Omental fat pad (tissue), 4 donors: ENCODE measurements at places on chromosomes 12 and 14. TPM values are rescaled to one million over a fixed set of nuclear protein-coding genes. Genes with fewer than 3 reads are reported as not detected.

The TMEM179 gene
- not detected for total RNA-seq

The GAS2L3 gene
- 5.7 TPM for total RNA-seq

The PARPBP gene
- 1.2 TPM for total RNA-seq

The A2M gene
- 178 TPM for total RNA-seq

The FLVCR2 gene
- 12.1 TPM for total RNA-seq

The TDRD9 gene
- 1.6 TPM for total RNA-seq

The MUCL1 gene
- not detected for total RNA-seq

The NELL2 gene
- 21.6 TPM for total RNA-seq

The KRT72 gene
- 0.31 TPM for total RNA-seq

The VWF gene
- 78.4 TPM for total RNA-seq

The BCL11B gene
- total RNA-seq, result 2.0 TPM

The REM2 gene
- 0.24 TPM for total RNA-seq

The CNPY2 gene
- total RNA-seq, result 60.4 TPM

The RNF212B gene
- not detected for total RNA-seq

The ZC2HC1C gene
- total RNA-seq, result 0.48 TPM

The PROX2 gene
- total RNA-seq, result not detected
